Stimulated activated CD8-positive, alpha-beta memory T cell treated with anti-CD3 and anti-CD28 coated beads, Interleukin-7, amount 100 ng/mL, for 24 hours (primary cell): ENCODE measurements at places on chromosomes 11 and 22.
A peak's percentile ranks its signal among the peaks of the same experiment; 100 is the strongest.

- no peak for DNase-seq
Measured at GRCh38 chr22:32185821-32186220, 19.1 kb downstream of the RFPL2 start.

DNA sequence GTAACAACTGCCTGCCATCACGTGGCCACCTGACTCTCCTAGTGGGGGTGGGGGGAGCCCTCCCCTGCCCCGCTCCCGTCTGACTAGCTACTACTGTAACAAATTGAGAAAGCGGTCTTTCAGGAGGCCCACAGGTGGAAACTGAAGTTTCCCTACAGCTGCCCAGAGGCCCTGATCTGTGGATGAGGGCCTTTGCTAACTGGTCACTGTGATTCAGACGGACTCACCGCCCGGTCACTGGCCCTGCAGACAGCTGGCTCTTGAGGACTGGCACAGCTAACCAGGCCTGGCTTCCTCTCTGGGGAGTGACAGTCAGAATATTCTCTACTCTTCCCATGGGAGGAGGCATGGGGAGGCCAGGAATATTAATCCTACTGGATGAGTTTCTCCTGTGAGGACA is 116.8 kb downstream of the ARHGAP8 start:
- DNase-seq: no peak

GRCh38 chr22:35752863-35753189 is 35.2 kb downstream of the APOL5 start:
- no peak for DNase-seq

DNA sequence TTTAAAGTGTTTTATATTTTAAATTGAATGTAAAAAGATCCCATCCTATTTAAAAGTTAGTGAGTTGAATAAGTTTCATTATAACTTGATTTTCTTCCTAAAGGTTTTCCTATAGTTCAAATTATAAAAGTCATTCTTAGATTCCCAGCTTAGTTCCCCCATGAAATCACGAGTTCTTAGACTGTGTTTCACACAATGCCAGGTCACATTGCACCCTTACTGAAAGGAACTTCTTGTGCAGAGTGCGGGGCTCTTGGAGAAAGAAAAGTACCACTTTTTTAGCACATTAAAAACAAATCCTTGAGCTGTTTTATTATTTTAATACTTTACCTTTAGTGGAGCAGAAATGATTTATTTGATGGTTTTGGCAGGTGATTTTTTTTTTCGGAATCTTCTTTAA is 15.6 kb downstream of the GRAP2 start:
- no peak for DNase-seq

- DNase-seq: no peak
Measured at GRCh38 chr11:94181943-94182342, 53.3 kb downstream of the PANX1 start.

GRCh38 chr22:20193761-20194494 is 43.1 kb upstream of the CCDC188 start:
- no peak for DNase-seq

GRCh38 chr11:131909426-131910177 is 539.2 kb downstream of the NTM start:
- no peak for DNase-seq

DNA sequence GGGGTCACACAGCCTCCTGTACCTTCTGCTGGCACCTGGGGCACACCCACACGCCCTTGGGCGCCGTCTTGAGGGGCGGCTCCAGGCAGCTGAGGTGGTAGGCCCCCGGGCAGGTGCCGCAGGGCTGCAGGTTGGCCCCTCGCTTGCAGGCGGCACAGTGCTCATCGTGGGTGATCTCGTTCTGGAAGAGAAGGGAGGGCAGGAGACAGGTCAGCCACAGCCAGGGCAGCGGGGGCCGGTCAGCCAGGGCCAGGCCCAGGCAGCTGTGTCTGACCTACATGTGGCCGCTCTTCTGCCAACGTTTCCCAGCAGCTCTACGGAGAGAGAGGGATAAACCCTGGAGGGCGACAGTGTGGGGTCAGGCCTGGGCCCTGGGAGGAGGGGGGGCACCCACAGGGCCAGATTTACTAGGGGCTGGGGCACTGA is 121.9 kb downstream of the PHF21B start:
- DNase-seq: no peak

DNA sequence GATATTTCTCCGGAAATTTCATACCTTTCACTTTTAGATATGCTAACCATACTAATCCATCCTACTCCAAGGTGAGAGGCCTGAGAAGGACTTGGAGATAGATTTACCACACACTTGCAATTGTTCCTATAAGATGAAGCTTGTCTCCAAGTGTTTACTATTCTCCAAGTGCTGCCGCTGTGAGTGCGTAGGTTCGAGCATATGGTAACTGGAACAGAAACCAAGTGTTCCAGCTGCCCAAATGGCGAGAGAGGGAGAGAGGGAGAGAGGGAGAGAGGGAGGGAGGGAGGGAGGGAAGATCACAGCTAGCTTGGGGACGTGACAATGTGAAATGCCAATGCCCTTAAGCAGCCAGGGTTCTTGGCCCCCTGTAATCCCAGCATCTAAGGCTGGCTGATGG is 21.5 kb downstream of the ASCC2 start:
- DNase-seq: no peak

DNA sequence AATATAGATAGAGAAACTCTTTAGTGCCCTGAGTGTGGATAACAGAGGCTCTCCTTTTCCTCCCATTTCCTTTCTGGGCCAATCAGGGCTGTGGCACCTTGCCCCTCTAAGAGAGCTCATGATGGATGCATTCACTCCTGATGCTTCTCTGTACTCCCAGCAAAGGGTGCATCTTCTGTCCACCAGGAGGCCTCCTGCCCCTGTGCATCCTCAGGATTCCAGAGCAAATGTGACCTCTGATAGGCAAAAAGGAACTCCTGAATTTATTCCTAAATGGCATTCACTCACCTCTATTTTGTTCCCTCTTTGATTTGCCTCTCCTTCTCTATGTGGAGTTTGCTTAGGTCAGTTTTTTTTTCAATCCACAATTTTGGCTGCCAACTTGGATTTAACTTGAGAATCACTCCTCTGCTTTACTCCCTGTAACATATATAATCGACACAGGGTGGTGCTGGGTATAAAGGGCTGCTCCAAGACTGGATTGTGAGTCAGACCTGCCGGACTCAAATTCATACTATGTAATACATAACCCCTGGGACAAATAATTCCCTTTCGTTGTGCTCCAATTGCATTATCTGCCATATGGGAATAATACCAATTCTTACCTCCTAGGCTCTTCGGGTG is 1.1 kb upstream of the MRGPRX4 start:
- DNase-seq: no peak

DNA sequence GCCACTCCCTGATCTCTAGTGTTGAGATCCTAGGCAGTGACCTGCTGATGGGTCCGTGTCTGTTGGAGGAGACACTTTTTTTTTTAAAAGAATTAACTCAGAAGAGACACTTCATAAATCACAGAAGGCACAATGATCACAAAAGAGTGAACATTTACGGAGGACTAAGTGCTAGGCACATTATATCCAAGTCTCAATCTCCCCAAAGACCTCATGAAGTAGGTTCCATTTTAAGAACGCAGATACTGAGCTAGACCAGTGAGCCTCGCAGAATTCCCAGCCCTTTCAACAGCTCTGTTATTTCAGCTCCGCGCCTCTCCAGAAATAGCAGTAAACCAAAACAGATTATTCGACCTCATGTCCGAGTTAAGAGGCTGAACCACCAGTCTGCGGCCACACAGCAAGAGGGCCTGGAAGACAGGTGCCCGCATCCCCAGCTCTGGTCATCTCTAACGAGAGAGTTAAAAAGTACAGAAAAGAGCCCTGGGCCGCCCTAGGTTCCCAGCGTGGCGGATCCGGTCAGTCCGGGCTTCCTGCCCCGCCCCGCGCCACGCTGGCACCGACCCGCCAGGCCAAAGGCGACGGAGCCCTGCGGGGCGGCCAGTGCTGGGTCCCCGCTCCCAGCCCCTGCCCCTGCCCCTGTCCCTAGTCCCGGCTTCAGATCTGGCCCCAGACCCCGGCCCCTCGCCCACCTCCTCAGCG is 612 bp downstream of the XBP1 start:
- no peak for DNase-seq

DNA sequence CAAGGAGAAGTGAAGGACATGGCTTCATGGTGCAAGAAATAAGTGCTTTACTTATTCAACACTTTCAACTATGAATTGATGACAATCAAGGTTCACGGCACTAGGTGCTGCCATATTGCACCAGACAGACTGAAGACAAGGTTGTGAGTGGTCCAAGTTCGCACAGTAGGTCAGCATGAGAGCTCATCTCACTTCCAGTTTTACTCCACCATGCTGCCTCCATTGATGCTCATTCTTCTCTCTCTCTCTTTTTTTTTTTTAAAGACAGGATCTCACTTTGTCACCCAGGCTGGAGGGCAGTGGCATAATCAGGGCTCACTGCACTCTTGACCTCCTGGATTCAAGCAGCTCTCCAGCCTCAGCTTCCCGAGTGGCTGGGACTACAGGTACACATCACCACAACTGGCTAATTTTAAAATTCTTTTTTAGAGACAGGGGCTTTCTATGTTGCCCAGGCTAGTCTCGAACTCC is 47.7 kb downstream of the EHF start:
- DNase-seq: no peak

GRCh38 chr11:66685276-66686099 is 7.8 kb upstream of the RBM4B start:
- no peak for DNase-seq

DNA sequence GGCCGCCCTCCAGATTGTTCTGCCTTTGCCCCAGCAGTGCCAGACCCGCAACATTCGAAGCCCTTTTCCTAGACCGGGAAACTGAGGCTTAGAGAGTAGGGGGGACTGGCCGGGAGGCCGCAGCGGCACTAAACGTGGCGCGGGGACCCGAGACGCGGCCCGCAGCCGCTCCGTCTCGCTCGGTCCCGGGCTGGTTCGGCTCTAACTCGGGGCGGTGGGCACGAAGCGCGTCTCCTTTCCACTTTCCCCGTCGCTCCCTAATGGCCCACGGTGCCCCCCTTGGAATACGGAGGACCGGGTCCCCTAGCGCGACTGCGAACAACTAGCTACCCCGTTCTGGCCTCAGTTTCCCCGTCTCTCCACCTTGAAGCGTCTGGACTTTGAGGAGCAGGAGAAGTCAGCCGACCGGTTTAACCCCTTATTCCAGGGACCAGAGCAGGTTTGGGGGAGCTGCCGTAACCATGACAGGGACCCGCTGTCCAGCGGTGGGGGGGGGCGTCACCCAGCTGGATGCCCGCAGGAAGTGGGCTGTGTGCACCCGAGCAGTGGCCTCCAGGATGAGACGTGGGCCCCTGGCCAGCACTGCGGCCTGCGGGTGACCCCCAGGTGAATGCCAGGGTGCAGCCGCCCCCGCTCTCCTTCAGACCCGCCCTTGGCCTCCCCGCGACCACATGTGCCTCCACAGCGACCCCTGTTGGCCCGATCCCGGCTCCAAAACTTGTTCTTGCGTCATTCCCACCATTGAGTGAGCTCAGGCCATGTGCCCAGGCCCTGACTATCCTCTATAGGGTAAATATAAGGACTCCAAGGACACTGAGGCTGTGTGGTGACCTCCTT is 1.1 kb downstream of the CDC42EP1 start:
- DNase-seq: peak; percentile 75

DNA sequence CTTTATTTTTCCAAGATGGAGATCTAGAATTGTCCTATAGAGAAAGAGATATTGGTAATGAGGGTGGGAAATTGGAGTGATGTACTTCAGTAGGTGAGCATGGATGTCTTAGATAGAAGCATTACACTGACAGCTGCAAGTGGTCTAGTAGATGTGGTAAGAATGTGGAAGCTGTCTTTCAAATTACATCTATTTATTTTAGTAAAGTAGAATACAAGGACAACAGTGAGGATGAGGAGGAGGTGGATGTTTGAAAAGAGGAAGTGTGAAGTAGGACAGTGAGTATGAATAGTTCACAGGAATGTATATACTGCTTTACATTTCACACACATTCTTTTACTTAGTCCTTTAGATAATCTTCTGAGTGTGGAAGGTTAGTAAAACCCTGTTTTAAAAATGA is 64.2 kb downstream of the HIPK3 start:
- no peak for DNase-seq

DNA sequence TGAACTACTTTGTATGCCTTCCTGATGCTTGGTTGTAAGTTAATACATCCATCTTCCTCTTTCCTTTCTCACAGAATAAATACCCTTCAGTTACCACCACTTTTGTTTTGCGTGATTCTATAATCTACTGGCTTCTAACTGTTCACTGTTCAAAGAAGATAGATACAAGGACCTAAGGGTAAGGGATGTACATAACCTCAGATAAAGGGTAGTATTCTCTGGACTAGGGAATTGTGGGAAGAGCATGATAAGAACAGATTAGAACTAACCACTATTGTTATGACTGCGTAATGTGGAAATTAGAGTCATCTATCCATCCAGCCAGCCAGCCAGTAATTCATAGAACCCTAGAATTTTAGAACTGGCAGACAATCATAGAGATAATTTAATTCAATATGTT is 36.4 kb downstream of the MAP6 start:
- no peak for DNase-seq

GRCh38 chr11:100593291-100593690 is 93.8 kb upstream of the ARHGAP42 start:
- DNase-seq: no peak

- DNase-seq: no peak
Measured at GRCh38 chr11:79436919-79437277, 3.9 kb downstream of the TENM4 start.

DNA sequence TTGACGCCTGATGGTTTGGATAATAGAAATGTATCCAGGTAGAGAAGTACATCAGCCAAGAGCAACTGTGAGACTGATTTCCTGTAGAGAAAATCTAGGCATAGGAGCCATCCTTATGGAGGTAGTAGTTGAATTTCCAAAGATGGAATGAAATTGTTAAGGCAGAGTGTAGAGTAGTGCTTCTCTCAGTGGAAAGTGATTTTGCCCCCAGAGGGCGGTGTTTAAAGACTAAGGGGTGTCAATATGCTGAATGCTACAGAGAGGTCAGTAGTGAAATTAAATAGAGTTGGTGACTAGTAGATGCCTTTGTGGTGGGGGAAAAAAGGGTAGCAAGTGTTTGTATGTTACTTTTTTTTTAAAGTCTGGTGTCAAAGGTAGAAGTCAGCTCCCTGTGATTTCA is 54.5 kb downstream of the TRIM44 start:
- DNase-seq: no peak

- DNase-seq: no peak
Measured at GRCh38 chr22:26722159-26722558, 64.8 kb downstream of the MIAT start.

DNA sequence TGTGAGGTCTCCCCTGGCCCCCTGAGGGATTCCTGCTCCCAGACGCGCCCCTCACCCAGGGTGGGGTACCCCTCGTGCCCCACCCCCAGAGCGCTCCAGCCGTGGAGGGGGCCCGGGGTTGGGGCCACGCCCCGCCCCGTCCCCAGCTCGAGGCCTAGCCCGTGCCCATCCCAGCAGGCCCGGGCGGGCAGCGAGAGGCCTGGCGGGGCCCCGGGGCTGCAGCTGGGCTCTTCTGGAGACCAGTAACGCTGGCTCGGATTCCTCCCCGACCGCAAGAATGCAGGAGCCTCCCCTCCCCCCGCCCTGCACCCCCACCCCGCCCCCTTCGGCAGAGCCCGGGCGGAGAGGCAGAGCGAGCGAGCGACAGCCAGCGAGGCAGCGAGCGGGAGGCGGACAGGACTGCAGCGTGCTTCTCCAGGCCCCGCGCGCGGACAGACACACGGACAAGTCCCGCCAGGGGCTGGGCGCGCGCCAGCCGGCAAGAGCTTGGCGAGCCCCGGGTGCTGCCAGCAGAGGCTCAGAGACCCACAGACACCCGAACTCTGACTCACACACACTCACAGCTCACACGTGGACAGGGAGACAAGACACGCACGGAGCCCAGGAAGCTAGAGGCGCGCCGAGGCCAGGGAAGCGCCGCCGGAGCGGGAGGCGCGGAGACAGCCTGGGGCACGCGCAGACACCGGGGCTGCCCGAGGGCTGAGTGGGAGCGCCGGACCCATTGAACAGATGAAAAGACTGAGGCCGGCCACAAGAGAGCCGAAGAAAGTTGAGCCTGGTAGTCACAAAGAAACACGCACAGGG is 15.2 kb downstream of the BCL9L start:
- DNase-seq: no peak
